ENCODE measurements at places on chromosomes 2 and 18.

GRCh38 chr2:82342356-82342755, 2037.8 kb upstream of the LRRTM1 start:
- no peak for DNase-seq

- DNase-seq = no peak
Observed at GRCh38 chr2:240333985-240334384, 101.5 kb upstream of the GPC1 start.

DNA sequence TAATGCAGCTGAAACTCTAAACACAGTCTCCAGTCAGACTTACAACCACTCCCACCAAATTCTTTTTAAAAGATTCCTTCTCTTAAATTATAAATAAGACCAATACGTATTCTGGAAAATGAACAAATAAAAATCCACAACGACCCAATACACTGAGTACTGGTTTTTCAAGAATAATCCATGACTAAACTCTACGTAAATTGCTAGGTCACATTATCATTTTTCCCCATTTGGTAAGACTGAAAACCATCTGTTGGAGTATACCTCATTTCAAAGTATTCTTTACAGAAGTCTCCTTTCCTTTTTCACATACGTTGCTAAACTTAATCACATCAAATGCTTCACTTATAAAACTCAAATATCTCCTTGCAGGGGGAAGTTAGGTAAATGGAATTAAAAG, 6.0 kb downstream of the ZNF516 start:
- no peak for DNase-seq

DNA sequence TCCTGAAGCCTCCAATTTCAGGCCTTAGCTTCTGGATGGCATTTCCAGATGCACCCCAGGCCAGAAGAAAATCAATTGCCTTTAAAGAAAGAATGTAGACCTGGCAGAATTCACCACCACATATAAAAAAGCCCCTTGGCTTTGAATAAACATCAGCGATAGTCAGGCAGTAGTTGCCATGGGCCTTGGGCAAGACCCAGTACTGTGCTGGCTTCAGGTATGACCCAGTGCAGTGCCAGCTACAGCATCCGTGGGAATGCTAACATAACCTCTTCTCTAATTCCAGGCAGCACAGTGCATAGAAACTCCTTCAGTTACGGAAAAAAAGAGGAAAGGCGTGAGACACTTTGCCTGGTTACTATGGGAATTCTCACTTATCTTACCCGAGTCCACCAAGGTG, 539.6 kb upstream of the LRRTM4 start:
- no peak for DNase-seq

GRCh38 chr2:68230241-68231060, 21.9 kb downstream of the PPP3R1 start:
- no peak for DNase-seq

- no peak for DNase-seq
Observed at GRCh38 chr2:106551417-106552130, 64.4 kb downstream of the CD8B2 start.

GRCh38 chr2:60441800-60442199, 111.7 kb downstream of the BCL11A start:
- no peak for DNase-seq

DNA sequence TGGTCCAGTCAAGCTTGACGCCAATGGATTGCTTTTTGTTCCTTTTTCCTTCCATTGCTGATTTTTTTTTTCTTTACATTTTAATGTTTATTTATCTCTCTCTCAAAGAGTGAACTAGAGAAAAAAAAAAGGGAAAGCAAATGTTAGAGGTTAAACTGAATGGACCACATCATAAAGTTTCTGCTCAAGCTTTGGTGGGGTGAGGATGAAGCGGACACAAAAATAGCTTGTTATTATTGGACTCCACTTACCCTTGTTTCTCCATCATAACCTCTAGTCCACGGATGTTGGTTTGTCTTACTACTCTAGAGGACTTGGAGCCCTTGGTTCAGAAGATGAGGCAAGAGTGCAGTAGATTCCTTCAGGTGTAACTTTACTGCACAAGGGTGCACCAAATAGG, 27.6 kb upstream of the CERS6 start:
- no peak for DNase-seq

DNA sequence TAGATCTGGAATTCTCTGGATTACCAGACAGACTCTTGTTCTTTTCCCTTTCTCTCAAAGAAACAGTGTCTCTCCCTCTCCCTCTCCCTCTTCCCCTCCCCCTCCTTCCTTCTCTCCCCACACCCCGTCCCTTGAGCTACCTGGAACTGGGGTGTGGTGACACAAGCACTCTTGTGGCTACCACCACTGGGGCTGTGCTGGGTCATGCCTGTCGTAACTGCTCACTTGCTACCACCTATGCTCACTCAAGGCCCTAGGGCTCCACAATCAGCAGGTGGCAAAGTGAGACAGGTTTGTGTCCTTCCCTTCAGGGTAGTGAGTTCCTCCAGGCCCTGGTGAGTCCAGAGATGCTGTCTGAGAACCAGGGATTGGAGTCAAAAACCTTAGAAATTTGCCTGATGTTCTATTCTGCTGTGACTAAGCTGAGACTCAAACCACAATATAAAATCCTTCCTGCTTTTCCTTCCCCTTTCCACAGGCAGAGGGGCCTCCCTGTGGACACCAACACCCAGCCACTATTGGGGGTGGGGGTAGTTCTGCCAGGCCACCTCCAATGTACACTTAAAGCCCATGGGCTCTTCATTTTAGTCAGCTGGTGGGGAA, 70.8 kb downstream of the OXER1 start:
- no peak for DNase-seq

- no peak for DNase-seq
Observed at GRCh38 chr2:105915005-105915558, 170.4 kb downstream of the NCK2 start.

DNA sequence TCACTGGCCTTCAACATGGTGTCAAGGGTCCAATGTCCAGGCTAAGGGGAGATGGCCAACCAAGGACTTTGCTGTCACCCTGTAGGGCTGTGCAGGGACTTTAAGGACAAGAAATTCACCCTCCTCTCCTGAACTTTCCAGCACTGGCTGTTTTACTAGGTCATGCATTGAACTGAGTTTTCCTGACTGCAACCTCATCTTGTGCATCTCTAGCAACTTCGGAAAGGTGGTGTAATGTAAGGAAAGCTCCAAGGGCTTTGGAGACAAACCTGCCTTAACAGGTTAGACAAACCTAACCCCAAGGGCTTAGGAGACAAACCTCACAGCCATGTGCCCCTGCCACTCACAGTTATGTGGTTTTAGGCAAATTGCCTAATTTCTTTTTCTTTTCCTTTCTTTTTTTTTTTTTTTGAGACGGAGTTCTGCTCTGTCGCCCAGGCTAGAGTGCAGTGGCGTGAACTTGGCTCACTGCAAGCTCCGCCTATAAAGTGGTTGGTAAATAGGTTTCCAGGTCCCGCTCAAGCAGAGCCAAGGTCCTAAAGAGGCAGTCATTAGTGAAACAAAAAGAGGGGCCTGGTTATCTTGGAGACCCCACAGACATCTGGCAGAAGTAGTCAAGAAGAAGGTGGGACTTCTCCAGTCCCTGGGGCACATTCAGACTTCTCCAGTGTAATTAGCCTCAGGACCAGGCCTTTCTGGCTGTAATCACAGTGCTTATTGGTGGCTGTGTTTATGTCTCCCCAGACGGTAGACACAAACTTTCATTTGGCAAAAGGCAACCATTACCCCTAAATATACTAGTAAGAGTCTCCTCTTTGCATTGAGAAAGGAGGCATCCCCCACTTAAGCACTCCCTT, 37.6 kb upstream of the PMAIP1 start:
- DNase-seq = no peak

GRCh38 chr2:127597984-127598380, 48.0 kb upstream of the GPR17 start:
- DNase-seq = no peak

DNA sequence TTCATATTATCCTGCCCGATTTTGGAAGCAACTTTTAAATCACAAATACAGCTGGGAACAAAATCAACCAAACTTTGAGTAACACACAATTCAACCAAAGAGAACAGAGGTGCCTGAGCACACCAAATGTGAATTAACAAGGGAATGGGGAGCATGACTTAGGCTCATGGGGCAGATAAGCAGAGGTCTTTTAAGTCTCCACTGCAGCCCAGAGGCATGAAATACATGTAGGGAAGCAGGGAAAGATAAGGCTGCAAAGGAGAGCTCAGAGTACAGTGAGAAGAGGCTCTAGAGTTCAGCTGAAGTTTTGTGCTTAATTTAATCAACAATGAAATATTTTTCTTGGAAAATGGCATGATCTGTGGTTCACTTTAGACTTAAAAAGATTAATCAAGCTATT, 49.0 kb downstream of the CYTIP start:
- no peak for DNase-seq

GRCh38 chr2:241209271-241209670, 20.8 kb downstream of the ANO7 start:
- no peak for DNase-seq

DNA sequence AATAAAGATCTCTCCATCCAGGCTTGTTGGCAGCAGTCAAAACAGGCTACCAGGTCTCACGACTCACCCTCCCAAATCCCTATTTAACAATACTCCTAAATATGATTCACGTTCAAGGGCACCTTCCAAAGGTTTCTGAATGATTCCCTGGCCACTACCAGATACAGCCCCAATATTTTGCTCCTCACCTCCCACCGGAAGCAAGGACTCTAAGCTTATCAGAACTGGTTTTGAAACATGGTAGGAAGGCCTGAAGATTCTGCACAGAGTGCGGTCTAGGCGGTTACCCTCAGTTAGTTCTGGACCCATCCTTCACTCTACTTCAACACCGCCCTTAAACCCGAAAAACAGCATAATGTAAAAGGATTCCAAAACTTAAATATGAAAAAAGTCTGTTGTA, 5.2 kb downstream of the PPP4R1 start:
- no peak for DNase-seq

Data from NCI-H2081 (cell line).